ENCODE measurements at places on chromosomes 4 and X.

- DNase-seq, result no peak
Measured at GRCh38 chr4:43163101-43163792, 270.7 kb downstream of the GRXCR1 start.

- DNase-seq, result no peak
Measured at GRCh38 chrX:10047631-10048030, 80.5 kb downstream of the CLDN34 start.

DNA sequence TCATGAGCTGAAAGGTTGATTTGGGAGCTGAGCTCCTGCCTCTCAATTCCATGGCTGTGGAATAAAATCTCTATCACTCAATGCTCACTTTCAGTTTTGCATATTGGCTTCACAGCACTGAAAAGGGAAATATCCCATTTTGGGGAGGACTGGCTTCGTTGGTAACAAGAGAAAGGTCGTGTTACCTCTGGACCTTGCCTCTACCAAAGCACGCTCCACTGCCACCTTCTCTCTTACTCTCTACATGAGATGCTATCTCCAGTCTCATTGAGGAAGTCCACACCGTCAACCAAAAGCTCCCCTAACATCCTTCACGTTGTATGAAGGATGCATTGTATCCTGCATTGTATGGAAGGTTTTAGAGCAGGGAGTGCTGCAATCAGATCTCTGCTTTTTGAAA is 195.0 kb upstream of the LDB2 start:
- no peak for DNase-seq

GRCh38 chr4:174173360-174173759 is 110.1 kb downstream of the FBXO8 start:
- DNase-seq, result no peak

DNA sequence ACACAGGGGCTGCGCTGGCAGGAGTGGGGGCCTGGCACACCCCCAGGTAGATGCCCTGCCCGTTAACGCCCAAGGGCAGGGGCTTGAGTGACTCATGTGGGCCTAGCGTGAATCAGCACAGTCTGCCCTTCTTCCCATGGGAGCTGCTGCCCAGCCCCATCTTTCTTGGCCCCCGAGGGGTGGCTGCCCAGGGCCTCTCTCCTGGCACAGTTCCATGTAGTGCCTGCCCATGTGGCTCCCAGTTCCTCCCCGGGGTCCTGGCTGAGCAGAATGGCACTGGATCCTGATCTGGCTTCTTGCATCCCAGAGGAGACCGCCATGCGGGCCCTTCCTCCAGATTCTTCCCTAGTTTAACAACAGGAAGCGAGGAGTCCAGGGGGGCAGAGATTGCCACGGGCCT is 2.1 kb upstream of the AVPR2 start:
- no peak for DNase-seq

DNA sequence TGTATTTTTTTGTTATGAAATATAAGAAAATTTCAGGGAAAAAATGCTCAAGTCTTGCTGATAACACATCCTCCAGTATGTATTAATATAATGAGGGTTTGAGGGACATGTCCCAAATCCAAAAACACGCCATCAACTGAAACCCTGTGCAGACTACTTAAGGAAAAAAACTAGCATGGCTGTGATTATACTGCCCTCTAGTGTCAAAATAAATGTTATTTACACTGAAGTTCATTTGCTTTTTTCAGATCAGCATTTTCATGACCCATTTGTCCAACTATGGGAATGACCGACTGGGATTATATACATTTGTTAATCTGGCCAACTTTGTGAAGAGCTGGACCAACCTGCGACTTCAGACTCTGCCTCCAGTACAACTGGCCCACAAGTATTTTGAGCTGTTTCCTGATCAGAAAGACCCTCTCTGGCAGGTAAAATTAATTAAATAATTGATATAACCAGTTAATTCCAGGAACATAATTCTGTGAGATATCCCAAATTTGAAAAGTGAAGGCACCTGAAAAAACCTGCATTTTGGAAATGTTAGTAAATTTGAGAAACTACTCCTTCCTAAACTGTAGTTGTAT is 128.5 kb downstream of the PRSS12 start:
- DNase-seq, result no peak

DNA sequence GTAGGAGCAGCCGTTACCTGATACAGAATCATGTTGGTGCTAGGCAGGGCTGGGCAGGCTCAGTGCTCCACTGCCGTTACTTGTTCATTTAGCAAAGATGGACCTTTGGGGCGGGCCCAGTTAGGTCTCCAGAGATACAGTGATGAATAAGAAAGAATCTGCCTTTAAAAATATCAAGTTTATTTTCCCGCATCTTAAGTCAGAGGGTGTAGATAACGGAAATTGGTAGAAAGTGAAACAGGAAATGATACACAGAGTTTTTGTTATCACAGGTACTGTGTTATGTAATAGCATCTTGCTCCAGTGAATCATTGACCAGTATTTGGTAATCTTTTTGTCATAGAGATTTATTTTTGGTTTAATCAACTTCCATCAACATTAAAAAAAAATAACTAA is 5.5 kb downstream of the TMEM131L start:
- no peak for DNase-seq

GRCh38 chrX:124256629-124257380 is 75.7 kb upstream of the TEX13D start:
- DNase-seq, result no peak

DNA sequence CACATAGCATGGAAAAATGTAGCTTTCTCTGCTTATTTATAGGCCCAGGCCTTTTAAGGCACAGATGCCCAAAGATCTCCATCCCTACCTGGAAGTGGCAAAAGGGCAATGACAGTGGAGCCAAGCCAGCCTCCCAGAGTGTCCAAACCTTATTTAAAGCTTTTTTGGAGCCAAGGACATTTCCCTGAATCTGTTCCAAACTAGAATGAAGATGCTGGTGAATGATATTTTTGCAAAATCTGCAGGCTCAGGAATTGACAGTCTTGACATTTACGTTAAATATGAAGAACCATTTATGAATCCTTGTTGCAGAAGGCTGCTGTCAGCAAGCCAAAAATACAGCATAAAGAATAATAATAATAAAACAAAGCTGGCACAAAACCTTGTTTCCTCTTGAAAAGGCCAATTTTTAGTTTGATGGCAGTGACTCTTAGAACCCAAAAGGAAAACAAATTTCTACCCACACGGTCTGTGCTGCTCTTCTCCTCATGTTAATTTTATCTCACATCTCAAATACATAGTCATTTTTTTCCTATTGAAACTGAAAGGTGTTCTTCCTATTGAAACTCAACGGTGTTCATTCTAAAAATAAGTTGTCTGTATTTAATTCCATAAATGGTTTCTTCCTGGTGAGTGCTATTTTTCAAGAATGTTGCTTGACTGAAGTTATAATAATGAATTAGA is 206.3 kb upstream of the TBL1X start:
- DNase-seq, result no peak

DNA sequence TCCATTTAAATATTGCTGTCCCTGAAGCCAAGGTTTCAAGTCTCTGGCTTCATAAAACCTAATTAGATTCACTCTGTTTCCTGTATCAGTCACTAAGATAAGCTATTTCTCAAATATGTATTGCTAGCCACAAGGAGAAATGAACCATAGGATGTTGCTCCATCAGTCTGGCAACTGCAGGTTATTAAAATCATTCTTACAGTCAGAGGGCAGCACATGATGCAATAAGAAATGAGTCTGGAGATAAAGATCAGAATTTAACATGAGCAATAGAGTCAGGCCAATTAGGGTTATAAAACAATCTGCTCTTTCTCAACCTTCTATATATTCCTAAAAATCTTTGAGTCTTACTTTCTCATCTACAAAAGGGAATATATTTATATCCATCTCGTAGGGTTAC is 7.2 kb downstream of the PRKG2 start:
- no peak for DNase-seq

DNA sequence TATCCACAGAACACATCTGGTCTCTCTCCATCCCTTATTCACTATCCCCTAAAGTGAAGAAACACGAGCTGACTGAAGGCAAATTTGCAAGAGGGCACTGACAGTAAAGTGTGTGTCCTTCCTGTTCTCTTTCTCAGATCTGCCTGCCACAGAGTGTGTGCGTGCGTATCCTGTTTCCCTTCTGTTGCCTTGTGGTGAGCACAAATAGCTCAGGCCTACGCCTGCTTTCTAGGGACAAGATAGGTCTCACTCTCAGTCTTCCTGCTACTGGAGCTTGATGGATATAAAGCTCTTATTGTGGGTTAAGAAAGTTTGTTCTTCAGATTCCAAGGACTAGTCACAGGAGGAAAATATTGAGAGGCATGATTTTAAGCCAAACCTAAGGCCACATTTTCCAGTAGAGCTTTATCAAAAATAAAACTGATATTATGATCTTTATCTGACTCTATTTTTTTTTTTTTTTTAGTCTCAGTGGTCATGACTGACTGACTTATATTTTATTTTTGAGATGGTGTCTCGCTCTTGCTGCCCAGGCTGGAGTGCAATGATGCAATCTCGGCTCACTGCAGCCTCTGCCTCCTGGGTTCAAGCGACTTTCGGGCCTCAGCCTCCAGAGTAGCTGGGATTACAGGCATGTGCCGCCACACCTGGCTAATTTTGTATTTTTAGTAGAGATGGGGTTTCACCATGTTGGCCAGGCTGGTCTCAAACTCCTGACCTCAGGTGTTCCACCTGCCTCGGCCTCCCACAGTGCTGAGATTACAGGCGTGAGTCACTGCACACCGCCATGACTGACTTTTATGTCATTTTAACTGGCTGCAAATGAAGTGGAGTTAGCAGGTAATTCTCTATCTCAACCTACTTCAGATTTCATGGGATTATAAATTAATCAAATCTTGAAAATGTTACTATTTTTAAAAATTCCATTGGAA is 140.3 kb upstream of the SH3RF1 start:
- peak; percentile 0 for DNase-seq

- no peak for DNase-seq
Measured at GRCh38 chr4:78691971-78692821, 84.0 kb upstream of the BMP2K start.

DNA sequence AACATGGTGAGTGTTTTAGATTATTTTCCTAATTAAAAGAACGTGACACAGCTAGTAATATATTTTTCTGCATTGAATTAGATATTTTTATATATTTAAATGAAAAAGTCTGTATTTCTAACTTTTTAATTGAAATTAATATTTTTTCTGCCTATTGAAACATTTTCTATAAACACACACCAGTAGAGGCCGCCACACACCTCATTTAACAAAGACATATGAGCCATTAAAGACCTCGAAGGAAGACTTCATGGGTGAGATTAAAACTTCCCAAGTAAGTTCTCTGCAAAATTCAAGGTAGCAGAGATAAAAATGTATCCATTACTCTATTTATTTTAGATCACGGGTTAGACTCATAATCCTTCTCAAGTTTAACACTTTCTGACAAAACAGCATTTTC is 8.3 kb downstream of the SLITRK2 start:
- no peak for DNase-seq

DNA sequence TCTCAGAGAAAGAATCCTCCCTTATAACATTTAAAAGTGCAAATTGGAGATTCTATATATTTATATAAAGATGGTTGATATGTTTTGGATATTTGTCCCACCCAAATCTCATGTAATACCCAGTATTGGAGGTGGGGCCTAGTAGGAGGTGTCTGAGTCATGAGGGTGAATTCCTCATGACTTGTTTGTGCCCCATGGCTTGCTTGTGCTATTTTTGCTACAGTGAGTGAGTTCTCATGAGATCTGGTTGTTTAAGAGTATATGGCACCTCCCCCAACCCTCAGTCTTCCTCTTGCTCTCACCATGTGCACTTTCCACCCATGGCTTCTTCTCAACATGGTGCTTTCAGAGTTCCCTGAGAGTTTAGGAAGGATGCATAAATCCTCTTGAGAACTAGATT is 9.5 kb upstream of the ANKRD50 start:
- no peak for DNase-seq

DNA sequence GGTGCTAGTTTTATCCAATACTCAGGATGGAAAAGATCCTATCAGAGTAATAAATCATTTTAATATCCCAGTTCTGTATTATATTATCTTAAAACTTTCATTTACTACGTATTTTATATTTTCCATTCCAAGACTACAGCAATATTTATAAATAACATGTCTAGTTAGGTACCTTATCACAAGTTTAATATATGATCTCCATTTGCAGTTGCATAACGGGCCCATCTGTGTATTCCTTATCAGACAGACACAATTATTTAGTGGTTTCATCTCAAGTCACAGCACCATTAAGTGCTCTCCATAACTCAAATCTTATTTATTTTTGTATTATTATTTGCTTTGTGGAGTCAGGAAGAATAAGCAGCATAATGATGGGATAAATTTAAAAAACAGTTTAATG is 333.9 kb downstream of the SH2D1A start:
- no peak for DNase-seq

- peak; percentile 11 for DNase-seq
Measured at GRCh38 chrX:103175944-103176753, 38.8 kb upstream of the BEX4 start.

DNA sequence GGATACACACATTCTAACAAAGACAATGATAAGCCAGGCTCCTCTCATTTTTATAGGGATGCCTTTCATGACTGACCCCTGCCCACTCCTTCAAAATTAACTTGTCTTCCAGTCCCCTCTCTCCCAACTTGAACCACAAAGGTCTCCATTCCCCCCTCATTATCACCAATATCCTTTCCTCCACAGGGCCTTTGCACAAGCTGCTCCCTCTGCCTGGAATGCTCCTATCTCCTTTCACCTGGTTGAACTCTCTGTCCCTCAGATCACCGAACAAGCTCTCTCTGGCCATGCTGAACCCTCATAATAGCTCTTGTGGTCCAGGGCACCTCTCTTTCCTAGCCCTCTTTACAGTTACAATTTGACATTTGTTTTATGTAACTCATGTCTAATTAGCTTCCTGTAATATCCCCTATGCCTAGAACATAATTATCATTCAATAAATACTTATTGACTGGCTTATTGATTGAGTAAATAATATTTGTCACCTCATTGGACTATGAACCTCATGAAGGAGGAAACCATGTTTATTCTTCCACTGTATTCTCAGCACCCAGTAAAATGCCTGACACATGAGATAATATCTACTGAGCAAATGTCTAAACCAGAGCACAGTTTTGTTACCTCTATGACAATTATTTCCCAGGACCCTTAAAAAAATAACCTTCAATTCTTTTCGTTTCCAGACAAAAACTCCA is 266.3 kb upstream of the RASGEF1B start:
- no peak for DNase-seq

DNA sequence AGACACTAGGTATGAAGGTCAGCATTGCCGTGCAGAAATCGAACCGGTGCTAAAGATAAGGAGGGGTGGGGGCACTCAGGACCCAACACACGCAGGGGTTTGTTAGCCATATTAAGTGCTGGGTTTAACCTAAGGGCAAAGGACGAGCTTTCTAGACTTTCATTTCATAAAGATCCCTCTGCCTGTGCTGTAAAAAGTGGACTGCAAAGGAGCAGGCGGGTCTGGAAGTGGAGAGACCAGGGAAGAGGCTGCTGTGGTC is 1.3 kb downstream of the CASP3 start:
- DNase-seq, result no peak

GRCh38 chr4:62235911-62236310 is 1035.8 kb downstream of the ADGRL3 start:
- DNase-seq, result no peak
